ENCODE measurements at places on chromosomes 16 and 17.

- DNase-seq: no peak
Observed at GRCh38 chr17:9109933-9110332, 88.6 kb downstream of the NTN1 start.

GRCh38 chr17:48297825-48298224 is 132.2 kb downstream of the SKAP1 start:
- no peak for DNase-seq

- no peak for DNase-seq
Observed at GRCh38 chr17:41785091-41785858, 1.2 kb downstream of the JUP start.

- no peak for DNase-seq
Observed at GRCh38 chr16:74726716-74727115, 26.1 kb upstream of the MLKL start.

- DNase-seq: no peak
Observed at GRCh38 chr17:4500191-4500571, 1.5 kb downstream of the SPNS2 start.

DNA sequence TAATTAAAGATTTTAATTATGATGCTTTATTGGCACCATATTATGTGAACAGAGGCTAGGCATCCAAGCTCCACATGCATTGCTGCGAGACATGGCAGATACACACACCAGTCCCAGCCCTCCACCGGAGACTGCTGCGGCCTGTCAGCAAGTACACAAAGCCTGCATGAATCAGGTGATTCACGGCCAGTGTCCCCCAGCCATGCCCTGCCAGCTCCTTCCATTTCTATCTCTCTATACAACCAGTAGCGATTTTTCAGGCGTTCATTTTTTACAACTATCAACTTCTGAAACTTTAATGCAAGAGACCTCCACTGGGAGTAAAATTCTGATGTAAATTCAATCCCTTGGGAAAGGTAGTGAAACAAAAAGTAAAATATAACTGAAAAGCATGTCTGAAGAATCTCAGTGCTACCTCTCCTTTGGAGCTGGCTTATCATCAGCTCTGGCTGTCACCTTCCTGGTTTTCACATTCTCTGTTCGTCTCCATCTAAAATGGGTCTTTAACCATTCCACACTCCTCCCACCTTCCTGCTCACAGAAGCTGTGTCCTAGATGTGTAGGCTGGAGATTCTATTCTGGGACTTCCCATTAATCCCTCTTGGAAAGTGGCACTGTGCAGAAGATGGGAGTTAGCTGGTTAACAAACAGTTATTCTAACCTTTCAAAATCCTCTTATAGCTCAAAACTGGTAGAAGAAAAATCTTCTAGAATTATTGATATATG is 32.2 kb downstream of the HS3ST3A1 start:
- DNase-seq: no peak

- DNase-seq: no peak
Observed at GRCh38 chr17:1625581-1625980, 3.1 kb downstream of the SLC43A2 start.

- DNase-seq: no peak
Observed at GRCh38 chr16:67489401-67490083, 6.2 kb upstream of the AGRP start.

- no peak for DNase-seq
Observed at GRCh38 chr16:68286153-68287074, 22.1 kb downstream of the SLC7A6 start.

- DNase-seq: peak; percentile 49
Observed at GRCh38 chr17:45906927-45907622, 12.7 kb downstream of the MAPT start.

GRCh38 chr17:61451538-61452300 is 503 bp upstream of the TBX4 start:
- DNase-seq: no peak

GRCh38 chr17:20986767-20987510 is 55.9 kb downstream of the USP22 start:
- DNase-seq: no peak

DNA sequence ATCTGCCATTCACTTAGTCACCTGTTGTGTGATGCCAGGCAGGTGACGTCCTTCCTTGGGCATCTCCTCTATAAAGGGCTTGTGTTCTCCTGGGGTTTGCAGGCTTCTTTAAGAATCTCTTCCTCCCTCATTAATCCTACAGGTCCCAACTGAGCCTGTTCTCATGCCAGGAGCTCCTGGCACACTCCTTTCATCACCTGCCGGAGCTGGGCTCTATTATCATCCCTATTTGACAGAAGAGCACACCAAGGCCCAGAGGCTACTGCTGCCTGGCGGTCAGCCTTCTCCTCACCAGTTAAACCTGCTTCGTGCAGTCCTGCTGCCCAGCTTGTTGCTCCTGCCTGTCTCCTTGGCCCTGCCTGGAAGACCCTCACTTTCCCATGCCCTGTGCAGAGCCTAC is 51.2 kb downstream of the RAI1 start:
- no peak for DNase-seq

GRCh38 chr16:58639230-58639629 is 9.6 kb upstream of the CNOT1 start:
- DNase-seq: no peak

DNA sequence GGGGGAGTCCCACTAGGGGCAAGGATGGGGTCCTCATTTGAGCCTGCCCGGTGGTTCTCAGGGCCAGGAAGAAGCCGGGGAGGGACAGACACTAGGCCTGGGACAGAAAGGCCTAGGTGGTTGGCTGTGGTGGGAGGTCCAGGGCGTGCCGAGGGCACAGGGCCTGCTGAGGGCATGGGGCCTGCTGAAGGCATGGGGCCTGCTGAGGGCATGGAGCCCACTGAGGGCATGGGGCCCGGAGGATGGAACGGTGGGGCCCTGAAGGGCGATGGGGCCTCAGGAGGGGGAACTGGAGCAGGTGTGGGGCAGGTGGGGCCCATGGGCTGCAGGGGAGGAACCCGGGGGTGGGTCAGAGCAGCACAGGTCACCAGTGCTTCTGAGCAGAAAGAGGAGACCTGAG is 31.2 kb downstream of the PELP1 start:
- DNase-seq: no peak

DNA sequence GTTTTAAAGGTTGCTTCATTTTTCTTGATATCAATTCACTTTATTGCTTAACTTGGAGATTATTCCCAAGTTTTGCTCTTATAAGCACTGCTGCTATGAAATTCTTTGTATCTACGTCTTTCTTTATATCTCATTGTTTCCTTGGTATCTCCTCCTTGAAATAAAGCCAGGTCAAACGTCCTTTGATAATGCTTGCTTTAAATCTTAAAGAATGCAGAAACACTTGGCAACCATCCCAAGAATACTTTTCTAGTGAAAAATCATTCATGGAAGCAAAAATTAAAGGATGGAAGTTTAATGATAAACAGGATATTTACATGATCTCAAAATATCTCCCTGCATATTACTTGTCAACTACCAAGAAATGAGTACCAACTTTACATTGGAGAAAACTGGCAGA is 175.2 kb downstream of the CPPED1 start:
- no peak for DNase-seq

- DNase-seq: no peak
Observed at GRCh38 chr16:694863-695354, 4.7 kb upstream of the WDR24 start.

DNA sequence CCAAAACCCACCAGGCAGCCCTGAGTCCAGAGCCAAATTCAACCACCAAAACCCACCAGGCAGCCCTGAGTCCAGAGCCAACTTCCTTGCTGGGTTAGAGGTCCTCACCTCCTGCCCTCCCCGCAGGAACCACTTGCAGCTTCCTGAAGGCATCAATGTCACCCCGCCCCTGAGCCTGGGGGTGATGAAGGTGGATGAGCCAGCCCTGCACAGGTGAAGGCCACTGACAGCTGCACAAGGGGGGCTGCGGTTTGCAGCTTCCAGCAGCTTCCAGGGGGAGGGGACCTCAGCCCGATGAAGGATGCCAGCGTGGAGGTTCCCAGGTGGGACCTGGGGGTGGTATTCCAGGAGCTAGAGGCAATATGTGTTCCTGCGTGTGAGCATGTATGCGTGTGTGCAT is 7.6 kb upstream of the CSNK1D start:
- DNase-seq: no peak

- no peak for DNase-seq
Observed at GRCh38 chr17:82870541-82870940, 30.7 kb upstream of the ZNF750 start.

DNA sequence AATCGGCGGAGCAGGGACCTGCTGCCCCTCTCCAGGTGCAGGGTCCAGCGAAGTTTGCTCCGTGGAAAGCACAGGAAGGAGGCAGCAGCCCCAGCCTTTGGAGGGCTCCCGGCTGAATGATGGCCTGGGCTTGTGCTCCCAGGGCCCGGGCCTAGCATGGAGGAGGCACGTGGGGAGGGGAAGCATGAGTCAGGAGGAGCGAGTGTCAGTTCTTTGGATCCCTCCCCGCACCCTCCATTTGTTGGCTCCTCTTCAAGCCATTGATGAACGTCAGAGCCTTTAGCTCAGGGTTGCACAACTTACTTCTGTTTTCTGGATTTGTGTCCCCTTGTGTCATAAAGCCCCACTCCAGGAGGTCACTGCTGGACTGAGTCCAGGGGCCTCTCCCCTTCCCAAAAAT is 25.8 kb downstream of the TTYH2 start:
- no peak for DNase-seq

GRCh38 chr17:51164911-51165679 is 1.1 kb upstream of the NME2 start:
- DNase-seq: no peak

- no peak for DNase-seq
Observed at GRCh38 chr16:58009856-58010416, 8.7 kb downstream of the USB1 start.

- no peak for DNase-seq
Observed at GRCh38 chr16:21060027-21060510, 90.6 kb downstream of the DNAH3 start.

- no peak for DNase-seq
Observed at GRCh38 chr17:69430488-69430887, 16.0 kb downstream of the MAP2K6 start.

All from activated naive CD4-positive, alpha-beta T cell treated with Interleukin-2 at 50 U/mL for 16 hours (primary cell).